ENCODE measurements at places on chromosomes 11 and 22. TPM values are rescaled to one million over a fixed set of nuclear protein-coding genes. Genes with fewer than 3 reads are reported as not detected.

Gene NXPE2
- not detected for total RNA-seq

Gene MS4A6E
- total RNA-seq: not detected

Gene TBC1D10A
- 5.8 TPM for total RNA-seq

Gene GAS2L1
- total RNA-seq: 14.1 TPM

Gene CADM1
- 118 TPM for total RNA-seq
